ENCODE measurements at places on chromosomes 13 and 19. TPM values are rescaled to one million over a fixed set of nuclear protein-coding genes. Genes with fewer than 3 reads are reported as not detected.

FUT3 gene
- 15.6 TPM for total RNA-seq

TPTE2 gene
- not detected for total RNA-seq

CATSPERD gene
- not detected for total RNA-seq

IL4I1 gene
- total RNA-seq = 8.2 TPM

DNA sequence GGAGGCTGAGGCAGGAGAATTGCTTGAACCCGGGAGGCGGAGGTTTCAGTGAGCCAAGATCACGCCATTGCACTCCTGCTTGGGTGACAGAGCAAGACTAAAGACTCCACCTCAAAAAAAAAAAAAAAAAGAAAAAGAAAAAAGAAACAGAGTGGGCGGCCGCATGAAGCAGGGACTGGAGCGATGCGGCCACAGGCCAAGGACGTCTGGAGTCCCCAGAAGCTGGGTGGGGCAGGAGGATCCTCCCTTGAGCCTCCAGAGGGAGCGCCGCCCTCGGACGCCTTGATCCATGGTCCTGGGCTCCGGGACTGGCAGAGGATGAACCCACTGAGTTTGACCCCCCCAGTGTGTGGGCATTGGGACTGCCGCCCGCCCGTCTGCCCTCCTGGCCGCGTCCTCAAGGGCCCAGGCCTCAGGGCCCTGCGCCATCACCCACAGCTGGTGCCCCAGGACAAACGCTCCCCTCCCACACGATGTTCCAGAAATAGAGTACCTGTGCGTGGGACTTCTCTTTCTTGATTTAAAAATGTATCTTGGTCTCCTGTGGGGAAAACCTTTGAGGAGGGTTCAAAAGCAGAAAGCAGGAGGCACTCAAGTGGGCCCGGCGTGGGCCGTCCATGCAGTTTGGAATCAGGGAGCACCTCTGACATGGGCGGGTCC, 15.5 kb downstream of the BTBD2 start:
- no peaks in the 10 kb centered on the region for H3K4me1 ChIP-seq
- DNase-seq = no peak
- no peak overlapping the region for H3K4me3 ChIP-seq
- H3K36me3 ChIP-seq = peaks cover 34% of the 10 kb centered on the region

All from Calu3 (cell line).